Activated T-helper 1 cell treated with Interleukin-2 at 50 U/mL for 16 hours (primary cell): ENCODE measurements at places on chromosomes 5 and 9.

DNA sequence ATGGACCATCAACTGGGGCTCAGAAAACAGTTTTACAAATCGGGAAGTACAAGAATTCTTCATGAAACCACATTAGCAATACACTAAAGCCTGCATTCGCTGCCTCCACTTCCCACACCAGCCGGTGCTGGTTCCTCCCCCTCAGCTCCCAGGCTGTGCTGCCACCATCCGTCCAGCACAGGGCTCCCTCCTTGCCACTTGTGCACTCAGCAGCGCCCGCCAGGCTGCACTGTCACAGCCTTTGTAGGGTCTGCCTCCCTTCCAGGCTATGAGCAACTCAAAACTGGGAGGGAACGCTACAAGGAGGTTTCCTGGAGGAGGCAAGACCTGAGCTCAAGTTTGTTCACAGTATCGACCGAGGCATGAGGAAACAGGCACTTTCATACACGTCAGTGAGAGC, 7.7 kb downstream of the MAPK9 start:
- no peak for DNase-seq

DNA sequence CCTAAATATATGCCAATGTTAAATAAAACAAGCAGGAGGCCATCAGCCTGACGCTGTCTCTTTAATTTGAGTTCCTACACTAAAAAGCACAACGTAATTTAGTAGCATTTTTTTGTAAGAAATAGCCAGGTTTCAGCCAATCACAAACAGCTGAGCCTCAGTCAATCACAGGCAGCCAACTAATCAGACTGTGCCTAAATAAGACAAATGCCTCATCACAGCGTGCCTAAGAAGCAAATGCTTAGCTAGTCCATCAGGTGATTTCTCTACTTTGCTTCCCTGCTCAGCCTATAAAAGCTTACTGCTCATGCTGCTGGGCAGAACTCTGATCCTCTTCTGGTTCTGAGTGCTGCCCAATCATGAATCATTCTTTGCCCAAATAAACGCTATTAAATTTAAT, 38.3 kb upstream of the RORB start:
- no peak for DNase-seq

DNA sequence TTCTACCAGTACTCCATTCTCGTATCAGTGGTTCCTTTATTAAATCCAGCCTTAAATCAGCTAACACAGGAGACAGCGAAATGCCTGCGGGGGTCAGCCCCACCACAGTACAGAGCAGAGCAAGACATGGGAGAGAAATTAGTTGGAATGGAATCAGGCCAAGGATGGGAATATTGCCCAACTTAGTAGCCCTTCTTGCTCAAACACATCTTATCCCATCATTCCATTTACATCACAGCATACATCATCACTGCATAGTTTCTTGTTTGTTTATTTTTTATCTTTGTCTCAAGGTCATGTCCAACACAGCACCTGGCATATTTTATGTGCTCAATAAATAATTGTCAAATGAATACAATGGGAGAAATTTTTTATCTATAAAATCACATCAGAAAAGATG, 34.3 kb upstream of the DAB2 start:
- no peak for DNase-seq

GRCh38 chr5:88680253-88681132, 202.5 kb downstream of the MEF2C start:
- peak; percentile 58 for DNase-seq

DNA sequence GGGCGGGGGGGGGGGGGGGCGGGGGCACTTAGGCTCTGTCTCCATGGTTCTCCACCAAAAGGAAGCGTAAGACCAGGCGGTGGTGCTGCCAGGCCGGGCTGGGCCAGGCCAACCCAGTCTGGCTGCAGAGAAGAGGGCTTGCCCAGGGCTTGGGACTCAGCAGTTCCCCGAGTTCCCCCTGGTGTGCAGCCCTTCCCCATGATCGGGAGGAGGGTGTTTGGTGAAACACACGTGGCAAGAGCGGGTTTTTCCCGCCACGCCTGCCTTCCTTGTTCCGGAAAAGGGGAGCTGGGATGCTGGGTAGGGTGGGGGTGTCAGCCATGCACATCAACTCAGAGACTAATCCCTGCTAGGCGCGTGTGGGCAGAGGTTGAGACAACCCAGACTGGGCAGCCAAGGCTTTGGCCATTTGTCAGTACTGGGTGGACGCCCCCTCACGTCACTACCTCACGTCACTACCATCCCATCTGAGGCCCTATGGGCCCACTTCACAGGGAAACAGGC, 32.9 kb downstream of the PRRX2 start:
- DNase-seq = no peak

DNA sequence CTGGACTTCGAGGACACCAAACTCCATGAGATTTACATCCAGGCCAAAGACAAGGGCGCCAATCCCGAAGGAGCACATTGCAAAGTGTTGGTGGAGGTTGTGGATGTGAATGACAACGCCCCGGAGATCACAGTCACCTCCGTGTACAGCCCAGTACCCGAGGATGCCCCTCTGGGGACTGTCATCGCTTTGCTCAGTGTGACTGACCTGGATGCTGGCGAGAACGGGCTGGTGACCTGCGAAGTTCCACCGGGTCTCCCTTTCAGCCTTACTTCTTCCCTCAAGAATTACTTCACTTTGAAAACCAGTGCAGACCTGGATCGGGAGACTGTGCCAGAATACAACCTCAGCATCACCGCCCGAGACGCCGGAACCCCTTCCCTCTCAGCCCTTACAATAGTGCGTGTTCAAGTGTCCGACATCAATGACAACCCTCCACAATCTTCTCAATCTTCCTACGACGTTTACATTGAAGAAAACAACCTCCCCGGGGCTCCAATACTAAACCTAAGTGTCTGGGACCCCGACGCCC, 1.3 kb downstream of the PCDHGC3 start:
- no peak for DNase-seq

GRCh38 chr5:57692582-57693487, 210.2 kb upstream of the ACTBL2 start:
- no peak for DNase-seq

GRCh38 chr9:12884736-12885395, 110.0 kb downstream of the LURAP1L start:
- DNase-seq = no peak
